ENCODE measurements at places on chromosomes 5 and 9.
A peak's percentile ranks its signal among the peaks of the same experiment; 100 is the strongest.

GRCh38 chr5:37272511-37272910 is 23.3 kb upstream of the CPLANE1 start:
- no peak for DNase-seq

DNA sequence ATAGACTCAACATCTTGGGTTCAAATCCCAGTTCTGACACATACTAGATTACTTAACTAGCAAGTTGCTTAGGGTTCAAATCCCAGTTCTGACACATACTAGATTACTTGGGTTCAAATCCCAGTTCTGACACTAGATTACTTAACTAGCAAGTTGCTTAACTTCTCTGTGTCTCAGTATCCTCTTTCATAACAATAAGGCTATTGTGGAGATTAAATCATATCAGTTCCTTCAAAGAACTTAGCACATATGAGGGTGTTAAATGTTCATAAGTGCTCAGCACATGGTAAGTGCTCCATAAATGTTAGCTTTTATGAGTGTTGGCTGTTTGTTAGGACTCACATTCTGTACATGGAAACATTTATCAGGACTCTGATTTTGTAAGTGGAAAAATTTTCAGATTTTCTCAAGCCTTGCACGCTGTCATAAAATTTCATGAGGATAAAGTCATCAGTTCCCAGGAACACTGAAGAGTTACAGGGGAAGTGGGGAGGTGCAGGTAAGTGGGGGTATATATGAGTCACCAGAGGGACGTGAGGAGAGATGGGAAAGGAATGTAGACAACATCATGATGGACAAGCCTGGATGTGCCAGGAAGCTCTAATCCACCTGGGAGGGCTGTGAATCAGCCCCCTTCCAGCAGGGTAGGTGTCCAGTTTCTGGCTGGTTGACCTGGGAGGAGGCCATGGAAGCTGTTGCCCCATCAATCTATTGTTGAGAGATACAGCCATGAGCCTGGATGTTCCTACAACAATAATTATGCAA is 532.2 kb upstream of the WWC1 start:
- no peak for DNase-seq

GRCh38 chr5:106522296-106522695 is 1148.4 kb downstream of the EFNA5 start:
- no peak for DNase-seq

DNA sequence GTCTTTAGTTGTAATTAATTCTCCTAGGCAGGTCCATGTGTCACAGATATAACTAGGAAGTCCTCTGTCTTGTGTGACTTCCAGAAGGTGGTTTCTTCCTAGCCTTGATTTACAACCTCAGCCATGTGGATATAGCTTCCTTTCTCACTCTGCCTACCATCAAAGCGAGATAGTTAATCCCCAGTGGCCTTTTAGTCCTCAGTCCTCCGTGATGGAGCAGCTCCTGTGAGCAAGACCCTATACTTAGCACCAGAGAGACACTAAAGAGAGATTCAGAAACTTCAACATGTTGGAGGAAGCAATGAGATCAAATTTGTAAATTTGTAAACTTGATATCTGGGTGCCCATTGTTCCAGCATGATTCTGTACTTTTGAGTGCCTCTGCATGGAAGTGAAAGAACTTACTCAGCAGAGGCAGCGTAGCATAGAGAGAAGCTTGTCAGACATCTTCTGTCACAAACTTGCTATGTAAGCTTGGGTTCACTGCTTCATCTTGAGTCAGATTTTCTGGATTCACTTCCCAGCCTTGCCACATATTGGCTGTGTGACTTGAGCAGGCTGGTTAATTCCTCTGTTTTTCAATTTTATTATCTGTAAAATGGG is 170.2 kb upstream of the NR3C1 start:
- no peak for DNase-seq

GRCh38 chr5:140633021-140633471 is at the start of gene CD14:
TSS of gene CD14 (minus strand) at chr5:140633175. CDS start at chr5:140633071, 104 bp downstream.
- no peak for DNase-seq

DNA sequence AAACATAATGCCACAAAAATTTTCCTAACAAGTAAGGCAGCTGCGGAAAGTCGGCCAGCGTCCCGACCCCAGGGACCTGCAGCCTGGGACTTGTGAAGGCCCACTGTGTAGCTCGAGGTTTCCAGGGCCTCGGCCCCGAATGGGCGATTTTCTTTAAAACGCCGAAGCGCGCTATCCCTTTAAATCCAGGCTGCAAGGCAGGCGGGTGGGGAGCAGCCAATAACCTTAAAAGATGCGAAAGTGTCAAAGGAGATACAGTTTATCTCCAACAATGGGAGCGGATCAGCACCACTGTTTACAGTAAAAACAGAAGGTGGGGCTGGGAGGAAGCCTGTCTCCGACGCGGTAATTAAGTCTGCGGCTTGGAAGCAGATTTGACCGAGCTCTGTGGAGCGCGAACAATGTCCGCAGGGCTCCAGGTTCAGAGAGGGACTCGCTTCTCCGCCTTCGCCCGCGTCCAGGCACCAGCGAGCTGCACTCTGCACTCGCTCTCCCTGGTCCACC is 1.7 kb upstream of the ZSWIM6 start:
- no peak for DNase-seq

GRCh38 chr9:13952906-13953305 is 361.0 kb downstream of the NFIB start:
- DNase-seq = peak; percentile 39

GRCh38 chr5:40276426-40277102 is 403.2 kb upstream of the PTGER4 start:
- no peak for DNase-seq

DNA sequence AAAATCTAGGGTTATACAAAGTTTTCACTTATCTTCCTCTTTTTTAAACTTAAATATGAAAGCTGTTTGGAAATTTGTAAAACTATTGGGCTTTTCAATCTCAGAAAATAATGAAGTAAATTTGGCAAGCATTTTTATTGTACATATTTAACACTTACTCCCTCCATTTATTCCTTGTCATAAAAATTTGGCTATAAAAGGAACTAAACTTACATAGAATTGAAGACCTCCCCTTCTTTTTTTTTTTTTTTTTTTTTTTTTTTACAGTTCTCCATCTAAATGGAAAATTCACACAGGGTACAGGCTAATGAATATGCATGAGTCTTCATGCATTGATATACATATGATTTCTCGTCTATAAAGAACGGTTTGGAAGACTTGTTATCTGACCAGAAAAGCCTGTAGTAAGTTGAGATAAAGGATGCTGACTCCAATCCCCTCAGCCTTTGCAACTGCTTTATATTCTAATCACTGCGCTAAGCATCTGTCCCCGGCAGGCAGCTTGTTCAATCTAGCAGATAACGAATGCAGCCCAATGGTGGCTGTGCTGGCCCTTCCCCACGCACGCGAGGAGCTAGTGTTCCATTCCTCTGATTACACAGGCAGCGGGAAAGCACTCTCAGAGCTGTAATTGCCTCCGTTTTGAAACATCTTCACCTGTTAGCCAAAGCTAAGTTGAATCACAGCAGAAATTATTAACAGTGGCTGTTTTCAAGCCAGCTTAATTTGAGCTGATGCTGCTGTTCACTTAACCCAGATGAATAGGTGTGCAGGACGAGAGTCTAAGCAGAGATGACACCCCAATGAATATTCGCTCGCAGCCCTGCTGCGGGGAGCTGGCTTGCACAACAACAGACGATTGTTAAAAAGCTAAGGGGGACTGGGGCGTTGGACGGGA is 453.8 kb upstream of the ZNF608 start:
- DNase-seq = no peak

DNA sequence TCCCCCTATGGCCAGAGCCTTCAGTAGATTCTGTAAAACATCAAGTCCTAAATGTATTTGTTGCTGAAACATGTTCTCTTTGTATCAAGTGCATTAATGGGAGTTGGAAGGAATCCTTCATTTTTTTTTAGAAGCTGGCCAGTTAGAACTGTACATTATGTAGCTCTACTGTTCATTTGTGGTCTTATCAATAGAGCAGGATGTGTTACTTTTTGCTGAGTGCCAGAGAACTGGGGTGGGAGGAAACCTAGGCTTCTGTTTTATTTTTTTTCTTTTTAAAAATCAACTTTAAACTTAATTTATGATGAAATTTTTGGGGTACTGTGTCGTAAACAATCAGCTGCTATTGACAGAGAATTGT is 5.1 kb downstream of the PIP5K1B start:
- DNase-seq = no peak

- DNase-seq = no peak
Observed at GRCh38 chr9:6714176-6714575, 43.6 kb upstream of the KDM4C start.

DNA sequence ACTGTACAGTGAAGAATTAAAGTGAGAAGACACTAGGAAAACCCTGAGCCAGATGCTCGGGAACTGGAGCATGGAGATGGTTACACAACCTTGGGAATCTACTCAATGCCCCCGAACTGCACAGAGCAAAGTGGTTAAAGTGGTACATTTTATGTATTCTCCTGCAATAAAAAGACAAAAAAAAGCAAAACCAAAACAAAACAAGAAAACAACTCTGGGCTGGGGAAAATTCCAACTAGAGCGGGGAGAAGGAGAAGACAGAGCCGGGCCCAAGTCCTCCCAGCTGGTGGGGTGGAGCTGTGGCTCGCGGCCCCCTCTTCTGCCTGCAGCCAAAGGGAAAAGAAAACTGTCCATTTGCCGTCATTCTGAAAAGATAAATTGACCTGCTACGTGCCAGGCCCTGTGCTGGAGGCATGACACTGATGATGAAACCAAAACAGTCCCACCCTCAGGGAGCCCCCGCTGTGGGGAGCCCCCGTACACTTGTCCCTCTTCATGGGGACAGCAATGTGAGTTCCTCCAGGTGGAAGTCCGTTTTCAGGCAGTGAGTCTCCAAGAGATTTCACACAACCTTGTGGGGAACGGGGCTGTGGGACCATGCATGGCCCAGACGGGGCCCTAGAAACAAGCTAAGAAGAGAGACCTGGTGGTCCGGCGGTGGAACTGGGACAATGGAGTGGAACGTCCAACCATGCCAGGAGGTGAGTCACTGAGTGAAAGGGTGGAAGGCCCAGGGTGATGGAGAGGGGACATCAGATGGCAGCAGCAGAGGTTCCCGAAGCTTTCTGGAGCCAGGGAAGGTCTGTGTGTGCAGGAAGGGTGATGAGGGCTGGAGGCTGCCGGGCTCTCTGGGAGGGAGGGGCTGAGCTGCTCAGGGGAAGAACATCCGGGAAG is 114.8 kb upstream of the COL5A1 start:
- DNase-seq = no peak

GRCh38 chr5:159851053-159851452 is 65.2 kb upstream of the ADRA1B start:
- DNase-seq = no peak

GRCh38 chr5:134561871-134562296 is 36.4 kb downstream of the JADE2 start:
- no peak for DNase-seq

DNA sequence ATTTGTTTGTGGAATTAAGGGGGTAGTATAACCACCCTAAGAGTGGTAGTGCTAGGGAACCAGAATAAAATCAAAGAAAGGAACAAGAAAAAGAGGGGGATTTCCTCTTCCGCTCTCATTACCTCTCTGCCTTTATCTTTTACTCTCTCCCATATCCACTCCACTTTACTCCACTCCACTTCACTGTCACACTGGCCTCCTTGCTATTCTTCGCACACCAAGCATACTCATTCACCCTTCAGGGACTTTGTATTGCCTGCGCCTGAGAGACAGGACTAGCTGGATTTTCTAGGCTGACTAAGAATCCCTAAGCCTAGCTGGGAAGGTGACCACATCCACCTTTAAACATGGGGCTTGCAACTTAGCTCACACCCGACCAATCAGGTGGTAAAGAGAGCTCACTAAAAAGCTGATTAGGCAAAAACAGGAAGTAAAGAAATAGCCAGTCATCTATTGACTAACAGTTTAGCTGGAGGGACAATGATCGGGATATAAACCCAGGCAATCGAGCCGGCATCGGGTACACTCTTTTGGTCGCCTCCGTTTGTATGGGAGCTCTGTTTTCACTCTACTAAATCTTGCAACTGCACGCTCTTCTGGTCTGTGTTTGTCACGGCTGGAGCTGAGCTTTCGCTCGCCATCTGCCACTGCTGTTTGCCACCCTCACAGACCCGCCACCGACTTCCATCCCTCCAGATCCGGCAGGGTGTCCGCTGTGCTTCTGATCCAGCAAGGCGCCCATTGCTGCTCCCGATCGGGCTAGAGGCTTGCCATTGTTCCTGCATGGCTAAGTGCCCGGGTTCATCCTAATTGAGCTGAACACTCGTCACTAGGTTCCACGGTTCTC is 121.8 kb downstream of the FAM170A start:
- no peak for DNase-seq

GRCh38 chr9:108834959-108835665 is 20.7 kb downstream of the ACTL7B start:
- DNase-seq = no peak

DNA sequence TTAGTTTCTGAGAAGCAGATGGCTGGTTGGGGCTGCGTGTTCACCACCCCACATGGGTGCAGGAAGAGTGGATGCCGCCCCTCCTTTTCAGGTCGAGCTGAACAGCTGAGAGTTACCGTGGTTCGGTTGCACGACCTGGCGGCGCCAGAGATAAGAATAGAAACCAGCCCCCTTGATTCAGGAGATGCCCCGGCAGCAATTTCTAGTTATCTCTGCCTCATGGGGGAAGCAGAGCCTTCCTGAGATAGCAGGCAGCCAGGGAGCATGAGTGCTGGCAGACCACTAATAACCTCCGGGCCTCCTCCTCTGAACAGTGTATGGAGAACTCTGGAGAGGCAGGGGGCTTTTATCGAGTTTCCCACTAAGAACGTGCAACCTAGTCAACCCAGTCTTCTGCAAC is 177.8 kb downstream of the NSG2 start:
- DNase-seq = no peak

DNA sequence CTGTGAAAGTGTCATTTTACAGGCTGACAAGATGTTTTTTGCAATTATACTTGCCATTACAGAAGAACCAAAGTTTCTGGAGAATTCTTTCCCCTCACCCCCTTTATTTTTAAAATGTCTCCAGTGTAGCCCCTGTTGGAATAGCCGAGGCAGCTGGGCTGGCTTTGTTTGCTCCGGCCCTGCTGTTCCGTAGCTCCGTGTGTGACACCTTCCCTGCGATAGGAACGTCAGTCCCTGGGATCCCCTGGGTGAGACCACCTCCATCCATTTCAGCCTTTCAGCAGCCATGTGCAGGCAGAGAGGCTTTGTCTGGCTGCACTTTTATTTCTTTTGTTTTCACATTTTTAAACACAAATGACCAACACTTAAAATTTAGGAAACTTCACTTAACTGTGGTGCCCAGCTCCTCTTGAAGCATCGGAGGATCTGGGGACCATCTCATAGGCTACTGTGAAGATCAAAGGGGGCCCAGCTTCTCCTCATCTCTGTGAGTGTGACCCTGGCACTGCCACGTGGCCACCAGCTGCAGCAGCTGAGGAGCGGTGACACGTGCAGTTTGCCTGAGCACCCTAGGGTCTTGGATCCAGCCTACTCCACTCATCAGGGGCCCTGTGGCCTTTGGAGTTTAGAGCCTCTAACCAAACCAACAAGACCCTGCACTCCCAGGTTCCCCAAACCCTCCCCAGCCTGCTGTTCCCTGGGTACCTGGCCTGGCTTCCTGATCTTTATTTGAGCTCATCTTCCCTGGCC is 125.7 kb upstream of the RAPGEF1 start:
- no peak for DNase-seq
